ENCODE measurements at places on chromosomes 5 and 9. TPM values are rescaled to one million over a fixed set of nuclear protein-coding genes. Genes with fewer than 3 reads are reported as not detected.

DNA sequence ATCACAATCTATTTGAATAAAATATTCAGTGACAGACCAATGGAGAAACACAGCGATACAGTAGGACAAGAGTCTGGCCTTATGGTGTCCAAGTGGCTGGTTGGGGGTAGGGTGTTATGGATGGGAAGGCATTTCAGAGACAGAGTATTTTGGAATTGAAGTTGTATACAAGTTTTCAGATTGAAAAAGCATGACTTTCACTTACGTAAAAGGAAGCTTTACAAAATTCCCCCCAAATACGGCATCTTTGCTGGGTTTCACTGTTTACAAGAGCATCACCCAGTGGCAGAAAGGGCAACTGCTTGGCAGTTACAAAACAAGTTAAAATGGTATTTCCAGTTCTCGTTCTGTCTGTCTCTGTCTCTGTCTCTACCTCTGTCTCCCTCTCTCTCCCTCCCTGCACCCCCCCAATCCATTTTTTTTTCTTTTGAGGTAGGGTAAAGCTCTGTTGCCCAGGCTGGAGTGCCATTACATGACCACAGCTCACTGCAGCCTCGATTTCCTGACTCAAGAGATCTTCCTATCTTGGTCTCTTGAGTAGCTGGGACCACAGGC is 86.2 kb downstream of the PTPN3 start:
- DNase-seq: peak; percentile 51

ZNF879 gene
- total RNA-seq: 5.2 TPM

GRCh38 chr9:28853477-28853876 is 1280.2 kb upstream of the C9orf72 start:
- no peak for DNase-seq

SLC6A19 gene
- total RNA-seq: 0.06 TPM

DNA sequence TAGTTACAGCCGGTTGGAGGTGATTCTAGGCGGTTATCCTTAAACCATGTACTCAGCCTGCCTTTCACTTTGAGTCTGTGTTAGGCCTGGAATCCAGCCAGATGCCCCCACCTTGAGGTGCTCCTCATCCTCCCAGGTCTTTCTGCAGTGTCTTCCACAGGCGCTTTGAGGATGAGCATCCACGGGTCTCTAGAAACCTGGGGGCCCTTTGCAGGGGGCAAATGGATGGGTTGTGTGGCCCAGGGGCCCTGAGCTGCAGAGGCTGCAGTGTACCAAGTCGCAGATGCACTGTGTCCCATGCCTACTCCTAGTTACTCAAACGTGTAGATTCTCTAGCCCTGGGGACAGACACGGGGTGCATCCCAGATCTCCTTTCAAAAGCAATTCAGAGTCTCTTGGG is 242.1 kb upstream of the IRX1 start:
- no peak for DNase-seq

- no peak for DNase-seq
Observed at GRCh38 chr5:172088801-172089200, 82.4 kb upstream of the FBXW11 start.
